ENCODE measurements at places on chromosomes 13 and 19.
A peak's percentile ranks its signal among the peaks of the same experiment; 100 is the strongest.

DNA sequence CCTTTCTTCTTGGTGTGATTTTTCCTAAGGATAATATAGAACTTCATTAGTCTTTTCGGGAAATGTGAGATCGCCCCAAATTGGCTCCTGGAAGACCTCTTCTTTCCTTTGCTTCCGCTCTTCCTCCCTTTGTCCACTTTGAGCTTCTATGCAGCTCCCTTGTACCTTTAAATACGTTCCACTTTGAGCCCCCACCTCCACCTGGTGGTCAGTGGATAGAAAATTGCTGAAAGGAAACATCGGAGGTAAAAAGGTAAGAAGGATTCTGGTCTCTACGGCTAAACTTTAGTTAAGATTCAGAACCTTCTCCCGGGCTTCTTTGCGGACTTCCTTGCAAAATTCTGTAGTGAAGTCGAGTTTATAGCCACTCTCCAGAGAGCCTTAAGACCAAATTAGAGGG is 55.0 kb upstream of the TM9SF2 start:
- no peak for DNase-seq

- DNase-seq = no peak
Observed at GRCh38 chr13:66922444-66922843, 307.7 kb downstream of the PCDH9 start.

- no peak for DNase-seq
Observed at GRCh38 chr19:14694641-14695266, 4.9 kb downstream of the ZNF333 start.

DNA sequence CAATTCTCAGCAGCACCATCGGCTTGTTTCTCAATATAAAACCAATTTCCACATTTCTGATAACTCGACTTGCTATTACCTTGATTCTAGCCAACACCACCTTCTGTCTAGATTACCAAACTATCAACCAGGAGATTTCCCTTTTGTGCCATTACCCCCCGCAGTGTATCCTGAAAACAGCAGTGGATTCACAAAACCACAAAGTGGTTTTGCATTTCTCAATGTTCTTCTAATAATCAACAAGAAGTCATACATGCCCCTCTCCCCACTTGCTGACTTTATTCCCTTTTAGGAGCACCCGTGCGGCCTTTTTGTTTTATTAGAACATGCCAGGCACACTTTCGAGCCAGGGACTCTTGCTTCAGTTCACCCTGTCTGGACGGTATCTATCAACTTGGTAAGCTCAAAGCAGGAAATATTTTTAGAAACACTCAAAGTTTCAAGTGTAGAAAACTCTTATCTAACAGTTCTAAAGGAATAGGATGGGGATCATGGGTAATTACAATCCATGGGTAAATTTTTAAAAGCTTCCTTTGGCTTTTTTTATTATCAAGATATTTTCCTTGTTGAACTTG is 967.4 kb downstream of the EFNB2 start:
- DNase-seq = no peak

- no peak for DNase-seq
Observed at GRCh38 chr19:9995999-9996398, 14.3 kb downstream of the COL5A3 start.

DNA sequence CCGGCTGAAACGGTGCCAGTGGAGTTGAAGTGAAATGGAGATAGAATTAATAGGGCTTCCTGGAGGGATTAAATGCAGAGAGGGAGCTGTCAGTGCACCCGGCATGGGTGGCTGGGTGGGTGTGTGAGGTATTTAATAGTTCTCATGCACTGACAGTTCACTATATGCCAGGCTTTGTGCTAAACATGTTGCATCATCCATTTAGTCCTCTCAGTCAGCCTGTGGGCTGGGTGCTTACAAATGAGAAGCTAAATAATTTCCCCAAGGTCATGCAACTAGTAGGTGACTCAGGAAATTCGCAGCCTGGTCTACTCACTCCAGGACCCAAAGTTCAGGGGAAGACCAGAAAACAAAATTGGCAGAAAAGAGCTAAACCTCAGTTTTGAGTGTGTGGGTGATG is 63.5 kb upstream of the SPATA13 start:
- no peak for DNase-seq

DNA sequence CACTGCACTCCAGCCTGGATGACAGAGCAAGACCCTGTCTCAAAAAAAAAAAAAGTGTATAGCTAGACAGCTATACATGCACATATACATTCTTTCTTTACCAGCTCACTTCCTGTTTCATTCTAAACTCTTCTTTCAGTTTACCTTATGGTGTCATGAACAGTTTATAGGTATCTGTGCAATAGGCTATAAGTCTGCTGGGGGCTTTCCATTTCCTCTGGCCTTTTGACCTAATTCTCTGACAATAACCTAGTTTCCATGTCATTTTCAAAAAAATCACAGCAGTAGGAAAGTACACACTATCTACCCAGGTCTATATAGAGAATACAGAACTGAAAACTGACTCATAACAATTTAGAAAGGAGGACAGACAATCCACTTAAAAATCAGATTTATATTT is 24.4 kb upstream of the URAD start:
- DNase-seq = no peak

DNA sequence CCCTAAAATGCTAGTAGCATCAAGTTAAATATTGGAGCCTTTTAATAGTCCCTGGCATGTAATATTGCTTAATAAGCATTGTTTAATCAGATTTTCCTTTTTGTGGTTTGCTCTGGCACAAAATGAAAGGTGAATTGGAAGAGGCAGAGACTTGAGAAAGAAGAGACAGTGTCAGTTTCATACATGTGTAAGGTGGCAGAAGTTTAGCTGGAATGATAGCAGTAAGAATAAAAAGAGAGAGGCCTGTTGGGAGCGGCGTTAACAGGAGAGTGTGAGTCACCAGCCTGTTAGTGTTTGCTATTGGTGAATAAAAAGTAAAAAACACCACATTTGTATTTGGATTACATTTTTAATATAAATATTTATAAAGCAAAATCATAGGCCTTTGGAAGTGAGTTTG is 145.3 kb downstream of the PDS5B start:
- DNase-seq = no peak

DNA sequence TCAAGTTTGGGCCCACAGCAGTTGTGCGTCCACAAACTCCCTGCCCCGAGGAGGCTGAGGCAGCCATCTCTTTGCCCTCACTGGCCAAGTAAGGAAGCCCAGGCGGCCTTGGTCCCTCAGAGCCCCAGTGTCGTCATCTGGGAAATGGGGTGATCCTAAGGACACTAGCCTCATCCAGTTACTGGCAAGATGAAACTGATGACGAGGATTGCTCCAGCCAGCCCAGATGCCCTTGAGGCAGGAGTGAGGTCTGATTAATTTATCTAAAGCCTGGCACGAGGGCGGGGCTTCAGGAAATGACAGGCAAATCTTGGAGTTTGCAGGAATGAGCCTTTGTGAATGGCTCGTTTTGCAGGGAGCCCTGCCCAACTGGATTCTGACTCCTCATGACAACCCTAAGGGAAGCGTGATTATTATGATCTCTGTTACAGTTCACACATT is 5.6 kb downstream of the LIPE start:
- DNase-seq = no peak

DNA sequence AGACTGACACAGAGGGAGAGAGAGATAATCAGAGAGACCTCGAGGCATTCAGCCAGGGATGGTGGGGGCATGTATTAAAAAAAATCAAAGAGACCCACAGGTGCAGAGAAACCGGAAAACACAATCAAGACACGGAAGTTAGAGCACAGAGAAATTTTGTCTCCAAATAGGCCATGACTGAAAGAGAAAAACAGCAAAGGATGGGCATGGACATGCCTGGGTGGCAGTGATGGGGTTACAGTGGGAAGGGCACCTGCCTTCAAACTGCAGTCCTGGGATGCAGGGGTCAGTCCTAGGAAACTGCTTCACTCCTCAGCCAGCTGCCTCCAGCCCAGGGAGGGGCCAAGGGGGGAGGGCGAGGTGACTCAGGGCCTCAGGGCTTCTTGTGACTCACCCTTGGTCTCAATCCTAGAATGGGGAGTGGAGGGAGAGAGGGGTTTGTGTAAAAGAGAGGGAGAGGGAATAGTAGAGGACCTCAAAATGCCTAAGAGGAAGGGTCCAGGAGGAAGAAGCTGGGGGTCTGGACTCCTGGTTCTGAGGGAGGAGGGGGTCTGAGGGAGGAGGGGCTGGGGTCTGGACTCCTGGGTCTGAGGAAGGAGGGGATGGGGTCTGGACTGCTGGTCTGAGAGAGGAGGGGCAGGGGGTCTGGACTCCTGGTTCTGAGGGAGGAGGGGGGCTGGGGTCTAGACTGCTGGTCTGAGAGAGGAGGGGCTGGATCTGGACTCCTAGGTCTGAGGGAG is 3.6 kb upstream of the KCNN4 start:
- no peak for DNase-seq

GRCh38 chr19:7869453-7869909 is 4.7 kb downstream of the PRR36 start:
- peak; percentile 69 for DNase-seq

GRCh38 chr19:5339198-5339949 is 1.2 kb downstream of the PTPRS start:
- no peak for DNase-seq

- no peak for DNase-seq
Observed at GRCh38 chr19:43353606-43354304, at the start of gene CD177. Gene CD177, plus strand, starts transcription at chr19:43353686. Its CDS starts 29 bp downstream, at chr19:43353715.

DNA sequence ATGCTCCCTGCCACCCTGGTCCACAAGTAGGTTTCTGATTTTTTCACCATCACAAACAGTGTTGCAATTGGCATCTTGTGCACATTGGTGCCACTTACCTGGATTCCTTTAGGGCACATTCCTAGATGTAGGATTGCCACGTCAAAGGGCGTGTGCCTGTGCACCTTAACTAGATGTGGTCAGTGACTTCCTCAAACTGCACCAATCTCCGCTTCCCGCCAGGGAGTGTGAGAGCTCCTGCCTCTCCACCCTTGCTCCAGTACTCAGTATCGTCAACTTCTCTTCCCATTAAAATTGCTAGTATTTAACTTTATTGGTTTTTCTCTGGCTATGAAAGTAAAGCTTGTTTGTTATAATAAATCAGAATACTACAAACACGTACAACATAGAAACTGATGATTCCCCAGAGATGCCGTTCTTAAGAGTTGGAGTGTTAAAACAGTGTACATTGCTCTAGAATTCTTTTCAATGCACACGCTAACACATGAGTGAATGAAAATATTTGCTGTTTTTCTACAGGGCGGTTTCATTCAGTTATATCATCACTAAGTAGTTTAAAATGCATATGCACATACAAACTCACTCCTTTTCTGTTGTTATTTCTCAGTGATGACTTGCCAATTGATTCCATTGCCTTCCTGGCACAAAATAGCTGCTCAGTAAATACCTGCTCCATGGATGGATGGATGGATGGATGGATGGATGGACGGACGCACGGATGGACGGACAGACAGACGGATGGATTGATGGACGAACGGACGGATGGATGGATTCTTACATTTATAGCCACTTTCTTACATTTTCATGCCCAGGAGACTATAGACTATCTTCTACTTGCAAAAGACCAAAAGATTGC is 23.4 kb downstream of the CCNE1 start:
- DNase-seq = no peak

- DNase-seq = no peak
Observed at GRCh38 chr19:15112385-15112784, 5.2 kb downstream of the SYDE1 start.

DNA sequence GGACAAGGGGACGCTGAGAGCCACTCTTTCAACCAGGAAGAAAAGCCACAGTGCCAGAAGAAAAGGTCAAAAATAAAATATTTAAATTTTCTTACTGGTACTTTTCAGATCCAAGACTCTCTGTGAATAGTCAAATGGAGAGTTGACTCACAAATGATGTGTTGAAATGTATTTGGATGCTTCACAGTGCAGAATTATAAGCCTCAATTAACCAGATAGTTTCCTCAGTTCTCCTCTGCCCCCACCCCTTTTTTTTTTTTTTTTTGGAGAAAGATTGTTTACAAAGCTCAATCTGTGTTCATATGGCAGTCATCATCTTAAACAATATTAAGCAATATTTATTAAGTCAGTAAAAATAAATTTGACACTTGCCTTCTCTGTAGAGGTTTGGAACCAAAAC is 470.8 kb downstream of the FGF9 start:
- no peak for DNase-seq

- no peak for DNase-seq
Observed at GRCh38 chr19:32862173-32862572, 7.4 kb downstream of the SLC7A9 start.

DNA sequence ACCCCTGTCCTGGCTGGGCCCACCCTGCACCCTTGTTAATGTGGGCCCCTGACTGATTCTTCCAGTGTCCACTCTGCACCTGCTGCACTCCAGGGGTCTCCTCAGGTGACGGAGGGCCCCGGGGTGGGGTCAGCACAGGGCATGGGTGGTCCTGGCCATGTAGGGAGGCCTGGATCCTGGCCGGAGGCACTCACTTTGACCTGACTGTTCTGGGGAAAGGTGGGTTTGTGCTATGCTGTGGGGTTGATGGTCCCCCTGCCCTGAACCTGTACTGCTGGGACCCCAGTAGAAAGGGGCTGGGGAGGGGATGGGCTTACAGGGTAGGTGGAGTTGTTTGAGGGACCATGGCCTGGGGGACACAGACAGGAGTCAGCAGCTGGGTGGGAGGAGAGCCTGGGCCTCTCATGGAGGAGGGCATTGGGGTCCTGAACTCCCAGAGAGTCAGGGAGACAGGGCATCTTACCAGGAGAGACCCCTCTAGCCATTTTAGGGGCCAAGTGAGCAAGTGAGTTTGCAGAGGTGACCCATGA is 25.8 kb upstream of the CEACAM1 start:
- no peak for DNase-seq

DNA sequence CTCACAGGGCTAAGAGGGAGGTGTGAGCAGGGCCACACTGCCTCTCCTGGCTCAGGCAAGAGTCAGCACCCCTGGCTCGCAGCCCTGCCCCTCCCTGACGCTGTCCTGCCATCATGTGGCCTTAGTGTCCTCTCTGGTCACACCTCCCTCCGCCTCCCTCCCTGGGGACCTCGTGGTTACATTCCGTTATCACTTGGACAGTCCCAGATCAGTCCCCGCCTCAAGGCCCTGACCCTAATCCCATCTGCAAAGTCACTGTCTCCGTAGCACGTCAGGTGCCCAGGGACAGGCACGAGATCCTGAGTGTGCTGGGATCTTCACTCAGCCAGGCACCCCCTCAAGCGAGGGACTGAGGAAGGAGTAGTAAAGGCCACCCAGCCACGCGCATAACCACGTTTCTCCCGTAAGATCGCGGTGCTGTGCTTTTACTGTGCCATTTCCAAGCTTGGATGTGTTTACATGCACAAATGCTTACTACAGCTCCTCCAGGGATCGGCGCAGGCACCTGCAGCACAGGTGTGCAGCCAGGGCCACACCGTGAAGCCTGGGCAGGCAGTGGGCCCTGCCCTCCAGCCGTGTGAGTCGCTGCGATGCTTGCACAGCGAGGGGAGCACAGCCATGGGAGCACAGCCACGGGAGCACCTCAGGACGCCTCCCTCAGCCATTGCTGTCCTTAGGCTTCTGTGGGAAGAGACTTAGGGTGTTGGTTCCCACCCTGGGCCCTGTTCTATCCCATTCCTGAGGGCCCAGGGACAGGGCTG is 10.7 kb upstream of the TMEM255B start:
- DNase-seq = no peak

All from stimulated activated CD8-positive, alpha-beta memory T cell treated with anti-CD3 and anti-CD28 coated beads, Interleukin-4, amount 100 ng/mL, for 1 hour (primary cell).